ENCODE measurements at places on chromosomes 16 and 17.

DNA sequence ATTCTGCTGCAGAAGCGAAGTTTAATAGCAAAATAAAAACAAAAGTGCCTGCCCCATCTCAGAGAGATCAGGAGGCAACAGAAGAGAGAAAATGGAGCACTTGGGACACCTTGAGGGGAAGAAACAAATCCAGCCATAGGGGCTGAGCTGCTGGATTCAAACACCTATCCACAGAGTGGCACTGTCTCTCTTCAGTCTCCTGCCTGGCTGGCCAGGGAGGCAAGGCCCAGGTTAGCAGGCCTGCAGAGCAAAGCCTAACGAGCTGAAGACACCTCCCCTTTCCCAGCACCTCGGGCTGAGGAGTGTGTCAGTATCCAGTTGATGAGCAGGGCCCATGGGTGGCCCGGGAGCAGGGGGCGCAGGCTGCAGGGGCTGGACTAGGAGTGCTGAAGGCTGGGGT, 8.8 kb upstream of the KRT31 start:
- no peak for DNase-seq

DNA sequence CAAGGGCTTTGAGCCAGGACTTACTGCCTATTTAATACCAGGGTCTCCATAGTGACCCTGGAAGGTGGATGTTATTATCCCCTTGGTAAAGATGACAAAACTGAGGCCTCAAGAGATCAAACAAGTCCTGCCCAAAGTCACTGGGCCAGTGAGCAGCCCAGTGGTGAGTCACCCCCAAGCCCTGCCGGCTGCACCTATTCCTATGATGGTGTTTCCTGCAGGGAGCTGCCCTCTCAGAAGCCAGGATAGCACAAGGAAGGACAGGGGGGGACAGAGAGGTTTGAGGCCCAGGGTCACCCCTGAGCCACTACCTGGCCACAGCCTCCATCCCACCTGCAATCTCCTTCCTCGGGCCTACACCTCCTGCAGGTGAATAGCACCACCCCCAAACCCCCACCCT, 90.9 kb downstream of the SDK2 start:
- no peak for DNase-seq

DNA sequence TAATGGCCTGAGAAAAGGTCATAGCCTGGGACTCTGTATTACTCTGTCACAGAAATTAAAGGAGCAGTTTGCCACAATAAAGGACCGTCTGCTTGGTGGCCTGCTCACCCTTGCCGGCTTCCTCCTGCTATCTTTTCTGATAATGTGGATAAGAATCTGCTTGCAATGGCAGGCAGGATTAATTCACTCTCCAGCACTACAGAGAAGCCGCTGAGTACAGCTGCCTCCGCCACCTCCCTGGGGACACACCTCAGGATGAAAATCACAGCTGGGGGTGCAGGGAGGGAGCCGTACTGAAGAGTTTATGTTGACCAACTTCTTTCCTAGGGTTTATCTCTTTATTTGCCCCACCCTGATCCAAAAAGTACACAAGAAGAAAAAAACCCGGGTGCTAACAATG, 245.9 kb upstream of the RPL38 start:
- DNase-seq = no peak

DNA sequence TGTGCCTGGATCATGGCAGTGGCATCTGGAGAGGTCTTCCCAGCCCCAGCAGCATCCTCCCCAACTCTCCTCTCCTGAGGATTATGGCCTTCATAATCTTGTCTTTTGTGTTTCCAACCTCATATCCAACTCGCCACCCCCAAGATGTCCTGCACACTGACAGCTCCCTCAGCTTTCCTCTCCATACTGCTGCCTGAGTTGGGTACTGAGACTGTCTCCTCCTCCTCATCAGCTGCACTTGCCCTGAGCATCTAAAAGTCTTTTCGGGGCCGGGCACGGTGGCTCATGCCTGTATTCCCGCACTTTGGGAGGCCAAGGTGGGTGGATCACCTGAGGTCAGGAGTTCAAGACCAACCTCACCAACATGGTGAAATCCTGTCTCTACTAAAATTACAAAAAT, 2.0 kb downstream of the CD300LB start:
- peak; percentile 43 for DNase-seq

- peak; percentile 69 for DNase-seq
These were observed 1.7 kb downstream of the PPM1D start for GRCh38 chr17:60601447-60602384.

GRCh38 chr17:1568950-1569810, 6.6 kb upstream of the PITPNA start:
- peak; percentile 51 for DNase-seq

DNA sequence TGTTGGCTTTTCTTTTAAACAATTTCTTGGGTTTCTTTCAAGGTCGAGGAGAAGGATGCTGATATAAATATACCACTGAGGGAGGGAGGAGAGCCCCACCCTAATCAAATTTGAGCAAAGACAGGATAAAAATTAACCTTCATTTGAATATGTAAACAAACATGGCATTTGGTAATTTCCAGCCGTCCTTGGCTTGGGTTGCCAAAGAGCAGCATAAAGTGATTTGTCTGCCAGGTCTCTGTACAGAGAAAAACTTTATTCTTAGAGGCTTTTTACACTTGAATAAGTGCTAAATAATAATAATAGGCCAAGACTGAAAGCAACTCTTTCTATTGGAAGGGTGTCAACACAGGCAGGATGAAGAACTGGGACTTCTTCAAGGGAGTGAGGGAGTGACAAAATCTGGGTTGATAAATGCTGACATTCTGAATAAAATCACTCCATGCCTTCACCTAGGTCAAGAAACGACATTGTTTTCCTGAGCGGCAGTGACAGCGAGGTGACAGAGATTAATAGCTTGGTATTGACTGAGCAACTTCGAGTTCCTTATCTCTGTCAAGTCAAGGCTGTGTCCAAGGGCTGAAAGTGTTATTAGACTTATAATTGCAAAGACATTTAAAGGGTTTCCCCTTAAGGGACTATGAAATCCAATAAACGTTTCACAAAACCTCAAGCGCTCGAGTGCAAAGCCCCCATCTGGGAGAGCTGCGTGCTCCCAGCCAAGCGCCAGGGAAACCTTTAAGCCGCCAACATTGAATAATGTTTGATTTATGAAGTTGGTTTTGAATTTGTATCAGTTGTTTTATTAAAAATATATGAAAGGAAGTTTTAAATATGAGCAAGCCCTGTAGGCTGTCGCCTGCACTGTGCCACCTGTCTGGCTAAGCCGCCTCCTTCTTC, 269.5 kb upstream of the N4BP1 start:
- DNase-seq = no peak

DNA sequence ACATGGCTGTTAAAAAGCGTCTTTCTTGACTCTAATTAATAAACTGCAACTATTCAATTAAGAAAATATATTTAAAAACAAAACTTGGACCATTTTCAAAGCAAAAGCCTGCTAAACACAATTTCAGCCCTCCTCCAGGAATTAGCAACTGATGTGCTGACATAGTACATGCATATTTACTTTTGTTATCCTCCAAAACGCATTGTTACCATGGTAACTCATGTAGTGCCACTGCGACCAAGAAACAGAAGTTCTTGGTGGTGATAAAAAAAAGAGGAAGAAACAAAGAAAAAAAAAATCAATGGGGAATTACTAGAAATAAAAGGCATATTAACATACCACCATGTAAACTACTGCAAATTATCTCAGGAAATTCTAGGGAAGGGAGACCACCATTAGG, 793.4 kb upstream of the CDH8 start:
- no peak for DNase-seq

DNA sequence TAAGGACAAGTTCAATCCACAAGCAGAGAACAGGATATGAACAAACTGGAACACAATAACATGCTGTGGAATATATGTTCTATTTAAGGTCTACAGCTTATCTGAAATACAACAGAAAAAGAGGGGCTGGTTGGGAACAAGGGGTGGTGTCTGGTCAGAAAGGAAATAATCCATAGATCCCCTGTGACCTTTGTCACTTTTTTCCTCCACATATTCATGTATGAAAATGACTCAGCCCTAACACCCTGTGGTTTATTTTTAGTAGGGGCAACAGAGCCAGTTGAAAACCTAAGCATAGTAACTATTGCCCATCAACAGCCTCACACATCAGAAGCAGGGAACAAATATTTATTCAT, 12.3 kb upstream of the SPAG9 start:
- no peak for DNase-seq

DNA sequence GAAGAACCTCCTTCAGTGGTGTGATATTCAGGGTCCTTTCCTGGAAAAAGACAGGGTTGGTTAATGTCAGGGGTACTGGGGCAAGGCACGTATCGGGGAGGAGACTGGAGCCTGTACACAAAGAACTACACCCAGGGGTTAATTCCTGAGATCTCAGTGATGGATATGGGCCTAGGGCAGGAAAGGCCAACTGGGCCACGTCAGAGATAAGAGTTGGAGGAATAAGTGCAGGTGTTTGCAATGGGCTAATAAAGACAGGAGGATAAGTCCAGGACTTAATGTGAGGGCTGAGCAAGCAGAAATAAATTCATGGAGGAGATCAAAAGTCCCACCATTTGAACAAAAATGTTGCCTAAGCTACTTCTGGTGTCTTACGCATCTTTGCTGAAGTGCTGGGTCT, 10.4 kb upstream of the HERPUD1 start:
- DNase-seq = no peak

GRCh38 chr16:66752379-66752778, 970 bp upstream of the DYNC1LI2 start:
- DNase-seq = no peak

DNA sequence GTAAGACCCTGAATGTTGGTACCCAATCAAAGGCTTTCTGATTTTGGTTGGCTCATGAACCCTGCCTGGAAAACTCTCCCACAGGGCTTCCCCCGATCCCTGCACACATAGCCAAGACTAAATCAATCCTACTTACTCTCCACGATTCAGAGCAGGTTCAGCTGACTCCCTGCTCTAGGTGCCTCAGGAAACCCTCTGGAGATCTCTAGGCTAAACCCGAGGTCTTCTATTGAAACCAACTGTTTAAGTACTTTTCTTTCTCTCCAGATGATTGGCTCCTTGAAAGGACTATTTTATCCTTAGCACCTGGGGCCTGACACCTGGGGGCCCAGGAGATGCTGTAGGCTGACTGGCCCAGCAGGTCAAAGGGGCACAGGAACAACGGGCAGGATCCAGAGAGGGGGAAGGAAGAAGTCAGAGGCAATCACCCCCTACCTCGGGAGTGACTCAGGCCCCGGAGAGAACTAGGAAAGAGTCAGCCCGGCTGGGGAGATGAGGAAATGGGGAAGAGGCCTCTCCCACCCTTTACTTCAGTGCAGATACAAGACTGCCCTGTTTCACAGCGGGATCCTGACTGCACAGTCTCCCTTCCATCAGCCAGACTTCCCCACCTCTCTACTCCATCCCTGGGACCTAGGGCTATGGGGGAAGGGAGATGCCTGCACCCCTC, 2.0 kb downstream of the TBC1D10B start:
- peak; percentile 55 for DNase-seq

DNA sequence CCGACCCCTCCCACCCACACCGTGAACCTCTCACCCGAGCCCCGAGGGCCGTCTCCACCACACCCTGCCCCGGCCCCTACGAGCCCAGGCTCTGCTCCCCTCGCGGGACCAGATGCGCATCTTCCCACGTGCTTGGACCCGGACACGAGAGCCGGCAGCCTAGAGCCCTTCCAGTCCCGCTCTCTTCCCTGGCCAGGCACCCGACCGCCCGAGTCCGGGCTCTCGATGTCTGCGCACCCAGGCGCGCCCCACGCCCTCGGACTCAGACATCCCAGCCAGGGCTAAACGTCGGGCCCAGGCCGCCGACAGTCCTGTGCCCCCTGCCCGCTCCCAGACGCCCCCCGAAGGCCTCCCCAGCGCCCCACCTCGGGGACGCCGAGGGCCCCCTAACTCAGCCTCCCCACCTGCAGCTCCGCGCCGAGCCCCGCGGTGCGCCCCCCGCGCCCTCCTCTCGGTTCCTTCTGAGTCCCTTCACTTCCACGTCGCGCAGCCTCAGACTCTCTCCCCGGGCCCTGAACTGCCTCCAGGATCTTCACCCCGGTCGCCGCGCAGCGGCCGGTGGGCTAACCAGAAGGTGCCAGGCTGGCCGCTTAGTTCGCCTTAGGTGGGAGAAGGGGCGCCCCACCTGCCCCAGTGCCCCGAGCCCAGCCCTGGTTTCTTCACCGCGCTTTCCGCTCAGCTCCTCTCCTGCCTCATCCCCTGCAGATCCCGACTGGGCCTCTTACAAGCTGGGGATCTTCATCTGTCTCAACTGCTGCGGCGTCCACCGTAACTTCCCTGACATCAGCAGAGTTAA, 688 bp downstream of the ADAP2 start:
- no peak for DNase-seq

DNA sequence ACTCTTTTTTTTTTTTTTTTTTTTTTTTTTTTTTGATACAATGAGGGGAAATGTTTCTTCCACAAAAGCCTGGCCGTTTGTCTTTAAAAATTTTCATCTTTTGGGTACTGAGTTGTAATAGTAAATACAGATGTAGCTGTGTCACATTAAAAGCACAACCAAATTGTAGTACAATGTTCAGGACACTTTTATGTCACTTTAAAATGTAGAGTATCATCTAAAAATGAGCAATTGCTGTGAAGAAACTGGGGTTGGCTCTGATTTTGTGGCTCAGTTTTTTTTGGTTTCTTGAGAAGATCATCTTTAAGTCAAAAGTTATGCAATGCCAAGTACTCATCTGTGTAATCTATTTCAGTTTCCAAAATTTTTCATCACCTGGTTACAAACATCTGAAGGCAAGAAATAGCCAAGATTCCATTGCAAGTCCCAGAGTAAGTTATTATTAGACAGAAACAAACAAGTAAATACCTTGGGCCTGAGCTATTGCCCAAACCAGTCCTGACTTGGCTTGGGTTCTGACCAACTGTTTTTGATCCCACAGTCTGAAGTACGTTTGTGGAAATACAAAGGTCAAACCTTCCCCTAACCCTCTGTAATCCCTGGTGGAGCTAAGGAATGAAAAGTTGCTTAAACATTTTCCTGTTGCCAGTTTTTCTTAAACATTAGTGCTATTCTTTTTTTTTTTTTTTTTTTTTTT, 717.2 kb downstream of the WWOX start:
- no peak for DNase-seq

DNA sequence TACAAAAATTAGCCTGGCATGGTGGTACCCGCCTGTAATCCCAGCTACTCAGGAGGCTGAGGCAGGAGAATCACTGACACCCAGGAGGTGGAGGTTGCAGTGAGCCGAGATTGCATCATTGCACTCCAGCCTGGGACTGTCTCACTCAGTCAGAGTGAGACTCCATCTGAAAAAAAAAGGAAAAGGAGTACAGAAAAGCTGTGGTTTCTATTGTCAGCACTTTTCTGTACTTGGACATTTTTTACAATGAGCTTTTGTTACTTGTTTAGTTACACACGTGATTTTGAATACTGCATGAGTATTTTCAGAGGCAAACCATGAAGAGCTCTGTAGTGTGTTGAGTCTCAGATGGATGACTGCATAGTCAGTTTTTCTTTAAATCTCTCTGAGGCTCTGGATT, 26.3 kb downstream of the ZC3H18 start:
- no peak for DNase-seq

GRCh38 chr17:73404246-73404645, 92.4 kb upstream of the CDC42EP4 start:
- no peak for DNase-seq

- DNase-seq = no peak
These were observed 188.8 kb downstream of the RAB11FIP4 start for GRCh38 chr17:31580316-31580705.
